ENCODE measurements at places on chromosomes 16 and 17.
A peak's percentile ranks its signal among the peaks of the same experiment; 100 is the strongest.

DNA sequence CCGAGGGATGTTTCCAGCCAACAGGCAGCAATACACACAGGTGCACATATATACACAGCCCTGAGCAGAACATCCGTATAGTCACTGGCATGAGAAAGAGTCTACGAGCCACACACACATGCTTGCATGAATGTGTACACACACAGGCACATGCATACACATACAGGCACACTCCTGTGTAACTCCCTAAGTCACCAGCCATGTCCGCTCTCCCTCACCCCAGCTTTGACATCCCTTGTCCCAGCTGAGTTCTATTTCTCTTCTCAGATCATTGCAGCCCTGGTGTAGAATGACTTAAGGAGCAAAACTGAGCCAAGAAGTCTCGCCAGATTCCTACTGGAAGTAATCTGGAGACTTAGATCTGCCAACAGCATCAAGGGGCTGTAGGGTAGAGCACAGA, 13.1 kb downstream of the CDRT4 start:
- no peak for DNase-seq

DNA sequence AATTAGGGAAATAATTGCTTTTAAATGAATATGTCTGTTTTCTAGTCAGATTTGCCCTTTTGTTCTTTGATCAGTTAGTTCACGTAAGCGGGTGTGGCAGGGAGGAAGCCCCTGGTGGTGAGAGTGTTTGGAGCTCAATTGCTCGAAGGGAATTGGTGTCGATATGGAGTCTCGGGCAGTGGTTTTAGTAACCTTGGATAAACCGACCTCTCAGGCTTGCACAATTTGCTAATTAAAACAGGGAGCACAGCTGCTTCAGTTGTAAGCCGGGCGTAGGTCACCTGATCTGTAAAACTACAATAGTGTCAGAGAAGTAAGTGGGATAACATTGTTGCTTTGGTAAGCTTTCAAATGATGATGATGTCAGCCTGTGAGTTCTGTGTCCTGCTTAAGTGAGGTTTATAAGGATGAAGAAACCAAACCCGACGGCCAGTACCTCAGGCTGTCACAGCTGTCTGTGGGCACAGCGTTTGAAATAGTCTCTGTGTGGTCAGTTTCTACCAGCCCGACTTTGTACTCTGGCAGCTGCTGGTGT, 2.9 kb downstream of the ZNF750 start:
- no peak for DNase-seq

DNA sequence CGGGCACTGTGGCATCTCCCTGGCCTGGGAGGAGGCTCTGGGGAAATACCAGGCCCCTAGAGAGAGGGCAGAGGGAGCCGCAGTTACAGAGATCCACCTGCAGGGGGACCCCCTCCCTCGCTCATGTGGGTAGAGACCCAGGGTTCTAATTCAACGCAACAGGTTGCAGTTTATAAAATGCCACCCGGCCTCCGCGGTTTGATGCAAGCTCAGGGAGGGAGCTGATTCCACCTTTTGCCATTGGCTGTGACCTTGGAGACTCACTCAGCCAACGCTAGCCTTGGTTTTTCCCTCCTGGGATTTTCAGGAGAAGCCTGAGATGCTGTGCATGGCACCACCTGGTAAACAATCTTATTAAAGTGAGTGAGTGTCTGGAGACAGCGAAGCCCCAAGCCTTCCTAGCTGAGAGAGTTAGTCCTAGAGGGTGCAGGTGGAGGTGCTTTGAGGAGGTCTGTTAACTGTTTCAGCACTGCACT, 12.1 kb downstream of the TTLL6 start:
- peak; percentile 75 for DNase-seq

DNA sequence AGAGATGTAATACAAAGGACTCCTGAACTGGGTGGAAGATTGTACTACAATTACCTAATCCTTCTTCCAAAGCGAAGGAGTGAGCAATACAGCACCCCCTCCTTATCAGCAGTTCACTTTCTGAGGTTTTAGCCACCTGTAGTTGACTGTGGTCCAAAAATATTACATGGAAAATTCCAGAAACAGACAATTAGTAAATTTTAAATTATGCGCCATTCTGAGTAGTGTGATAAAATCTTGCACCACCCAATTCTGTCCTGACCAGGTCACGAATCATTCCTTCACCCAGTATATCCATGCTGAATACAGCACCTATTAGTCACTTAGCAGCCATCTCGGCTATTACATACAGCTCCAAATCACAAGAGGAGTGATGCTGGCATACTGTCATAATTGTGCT, 23.2 kb downstream of the VPS53 start:
- DNase-seq: no peak

Data from SJSA1 (cell line).